ENCODE measurements at places on chromosomes 3 and 15.

DNA sequence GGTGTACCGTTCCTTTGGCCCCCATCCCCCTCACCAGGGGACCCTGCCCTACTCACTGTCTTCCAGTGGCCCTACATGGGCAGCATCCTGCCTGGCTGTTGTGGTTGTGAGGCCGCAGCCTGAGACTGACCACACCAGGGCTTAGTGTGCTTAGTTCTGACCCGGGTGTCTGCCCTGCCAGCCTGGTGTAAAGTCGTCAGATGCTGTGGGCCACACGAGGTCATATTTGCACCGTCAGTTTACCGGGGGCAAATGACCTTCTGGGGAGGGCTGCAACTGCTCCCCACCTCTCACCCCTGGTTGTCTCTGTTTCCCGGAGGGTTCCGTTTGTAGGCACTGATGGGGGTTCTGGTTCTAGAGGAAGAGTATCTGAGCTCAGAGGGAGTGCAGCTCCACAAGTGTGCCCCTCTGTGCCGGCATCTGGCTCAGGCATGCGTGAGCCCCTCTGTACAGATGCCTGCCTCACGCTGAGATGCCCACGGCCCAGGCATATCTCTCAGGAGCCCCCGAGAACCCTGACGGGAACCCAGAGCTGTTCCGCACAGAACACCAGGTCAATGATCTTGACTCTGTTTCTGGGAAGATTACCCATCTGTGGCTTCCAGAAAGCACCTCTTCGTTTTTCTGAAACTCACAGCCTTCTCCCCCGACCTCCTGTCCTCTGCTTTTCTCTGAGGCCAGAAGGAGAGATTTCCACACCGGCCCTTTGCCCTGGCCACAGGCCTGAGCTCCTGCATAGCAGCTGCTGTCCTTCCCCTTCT lies 19.2 kb downstream of the KLF13 start:
- no peak for DNase-seq

- no peak for DNase-seq
These were observed 2.9 kb downstream of the FBXL22 start for GRCh38 chr15:63600001-63600615.

DNA sequence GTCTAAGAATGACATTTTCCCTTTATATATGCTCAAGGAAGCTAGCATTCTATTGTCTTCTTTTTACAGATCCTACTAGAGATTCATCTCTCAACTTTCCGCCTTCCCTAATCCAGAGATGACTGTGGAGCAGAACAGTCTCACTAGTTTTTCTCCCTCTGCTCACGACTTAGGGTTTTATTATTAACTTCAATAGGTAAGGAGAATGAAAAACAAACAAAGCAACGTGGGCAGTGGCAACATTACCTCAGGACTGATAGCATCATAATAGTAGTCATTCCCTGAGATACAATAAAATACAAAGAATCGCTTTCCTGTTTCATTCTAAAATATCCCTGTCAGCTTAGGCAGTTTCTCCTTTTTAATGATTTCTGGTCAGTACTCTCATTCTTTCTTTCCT lies 154.3 kb upstream of the PLAAT1 start:
- DNase-seq = no peak

GRCh38 chr3:183159333-183159732 lies 3.2 kb downstream of the LAMP3 start:
- no peak for DNase-seq

GRCh38 chr3:151644986-151645385 lies 88.7 kb upstream of the AADACL2 start:
- DNase-seq = no peak

- peak; percentile 28 for DNase-seq
These were observed 99.3 kb upstream of the CHRNA7 start for GRCh38 chr15:31930967-31931366.

- no peak for DNase-seq
These were observed 15.0 kb upstream of the ZPLD1 start for GRCh38 chr3:102419786-102420185.

DNA sequence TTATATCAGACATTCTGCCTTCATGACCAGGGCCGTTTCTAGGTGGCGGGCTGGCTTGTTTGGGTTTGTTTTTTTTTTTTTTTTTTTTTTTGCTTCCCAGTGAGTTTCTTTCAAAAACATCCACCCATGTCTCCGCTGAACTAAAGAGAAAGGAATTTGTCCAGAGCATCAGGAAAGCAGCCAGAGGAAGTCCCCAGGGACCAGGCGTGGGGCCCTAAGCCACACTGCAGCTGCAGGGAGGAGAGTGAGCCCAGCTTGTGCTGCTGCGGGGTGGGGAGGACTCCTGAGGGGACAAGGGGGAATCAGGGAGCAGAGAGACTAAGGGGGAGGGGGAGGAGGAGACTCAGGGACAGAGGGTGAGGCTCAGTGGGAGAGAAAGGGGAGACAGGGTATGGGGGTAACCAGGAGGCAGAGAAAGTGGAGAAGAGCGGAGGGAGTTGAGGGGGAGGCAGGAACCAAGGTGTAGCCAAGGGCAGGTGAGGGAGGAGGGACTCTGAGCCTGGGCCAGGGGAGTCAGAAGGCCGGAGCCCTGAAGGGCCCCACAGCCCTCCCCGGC lies 49.5 kb downstream of the CYP11A1 start:
- peak; percentile 98 for DNase-seq

Data from fibroblast of skin of right quadriceps (primary cell).